HTR-8/SVneo (cell line): ENCODE measurements at places on chromosomes 6 and 20.

- DNase-seq, result no peak
Measured at GRCh38 chr6:151702851-151703658, 104.4 kb upstream of the ESR1 start.

DNA sequence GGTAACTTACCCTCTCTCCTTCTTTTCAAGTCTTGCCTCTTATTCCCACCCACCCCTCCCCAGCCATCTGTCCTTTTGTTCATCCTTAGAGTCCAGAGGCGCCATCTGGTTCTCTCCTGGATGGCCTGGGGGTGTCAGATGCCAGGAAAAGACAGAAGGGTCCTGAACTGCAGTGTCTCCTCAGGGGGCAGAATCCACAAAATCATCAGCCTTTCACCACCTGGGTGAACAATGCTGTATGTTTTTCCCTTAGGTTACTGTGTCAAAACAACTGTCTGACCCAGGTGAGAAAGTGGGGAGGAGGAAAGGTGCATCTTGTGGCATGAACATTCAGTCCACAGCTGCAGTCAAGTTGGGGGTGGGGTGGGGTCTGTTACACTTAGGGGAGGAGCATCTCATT, 47.9 kb upstream of the FYN start:
- no peak for DNase-seq

DNA sequence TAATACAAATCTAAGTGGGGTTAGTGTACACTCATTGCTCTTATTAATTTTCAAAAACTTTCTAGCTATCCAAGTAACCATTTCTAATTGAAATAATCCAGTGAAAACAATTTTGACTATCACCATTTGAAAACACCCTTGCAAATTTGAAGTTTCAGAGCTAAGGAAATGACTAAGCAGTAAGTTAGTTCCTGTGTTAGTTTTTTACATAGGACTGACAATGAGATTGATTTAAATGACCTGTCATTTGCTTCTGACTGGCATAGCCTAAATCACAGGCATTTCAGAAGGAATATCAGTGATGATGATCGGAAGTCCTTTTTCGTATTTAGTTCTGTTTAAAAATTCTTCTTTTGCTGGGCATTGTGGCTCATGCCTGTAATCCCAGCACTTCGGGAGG, 27.0 kb downstream of the STK4 start:
- peak; percentile 64 for DNase-seq

- DNase-seq, result peak; percentile 84
Measured at GRCh38 chr6:41713159-41713649, 22.2 kb downstream of the TFEB start.

DNA sequence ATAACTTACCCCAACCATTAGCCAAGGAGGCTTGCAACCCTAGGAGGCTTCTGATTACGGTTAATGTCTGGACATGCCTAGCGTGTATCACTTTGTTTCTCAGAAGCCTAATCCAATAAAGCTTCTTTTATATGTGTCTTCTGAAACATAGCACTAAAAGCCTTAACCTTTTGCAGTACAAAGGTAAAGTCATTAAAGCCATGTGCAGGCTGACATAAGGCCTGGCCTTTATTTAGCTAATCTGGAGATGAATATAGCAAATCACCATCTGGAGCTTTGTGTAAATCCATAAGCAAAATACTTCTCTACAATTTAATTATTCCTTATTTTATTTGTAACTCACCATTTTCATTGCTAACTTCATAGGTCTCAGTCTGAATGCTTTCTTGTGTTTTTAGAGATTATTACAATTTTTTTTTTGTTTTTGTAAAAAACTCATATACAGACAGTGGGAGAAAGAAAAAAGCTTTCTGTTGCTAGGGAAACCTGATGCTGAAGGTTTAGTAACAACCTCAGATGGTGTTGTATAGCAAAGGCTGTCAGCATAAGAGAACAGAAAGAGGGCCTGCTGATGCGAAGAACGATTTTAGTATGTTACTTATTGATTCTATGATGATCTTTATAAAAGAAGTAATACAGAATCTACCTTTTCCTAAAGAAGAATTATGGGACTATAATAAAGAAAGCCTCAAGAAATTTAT, at the start of gene EYS:
EYS (minus strand) TSS at position 101 of the 701 bp plus-strand sequence. CDS start 211,816 bp downstream, outside the sequence.
- no peak for DNase-seq

- DNase-seq, result no peak
Measured at GRCh38 chr6:15260099-15260821, 14.4 kb downstream of the JARID2 start.

GRCh38 chr20:32483351-32484224, 101.5 kb downstream of the NOL4L start:
- peak; percentile 62 for DNase-seq

- no peak for DNase-seq
Measured at GRCh38 chr6:169794317-169795055, 43.1 kb downstream of the ERMARD start.

- no peak for DNase-seq
Measured at GRCh38 chr6:46605091-46605797, 47.4 kb downstream of the CYP39A1 start.

GRCh38 chr20:16434062-16434664, 139.1 kb downstream of the KIF16B start:
- DNase-seq, result peak; percentile 7

DNA sequence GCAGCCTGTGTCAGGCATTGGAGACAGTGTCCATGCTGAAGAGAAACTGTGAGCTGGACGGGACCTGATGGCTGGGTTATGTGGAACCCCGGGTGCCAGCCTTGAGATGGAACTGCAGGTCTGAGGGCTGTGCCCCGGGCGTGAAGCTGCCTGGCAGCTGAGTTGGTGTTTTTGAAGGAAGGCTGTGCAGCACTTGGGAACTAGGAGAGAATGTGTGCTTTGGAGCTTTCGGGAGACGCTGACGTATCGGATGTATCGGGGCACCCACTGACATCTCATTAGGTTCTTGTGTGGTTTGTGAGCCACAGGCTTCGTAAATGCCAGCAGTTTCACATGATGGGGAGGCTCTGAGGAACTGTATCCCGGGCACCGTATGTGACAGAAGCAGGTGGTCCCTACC, 2.2 kb downstream of the DLGAP4 start:
- DNase-seq, result no peak

GRCh38 chr6:15962449-15962764, 166.5 kb upstream of the MYLIP start:
- DNase-seq, result peak; percentile 27

- DNase-seq, result peak; percentile 45
Measured at GRCh38 chr6:27279513-27280063, 32.1 kb downstream of the PRSS16 start.

DNA sequence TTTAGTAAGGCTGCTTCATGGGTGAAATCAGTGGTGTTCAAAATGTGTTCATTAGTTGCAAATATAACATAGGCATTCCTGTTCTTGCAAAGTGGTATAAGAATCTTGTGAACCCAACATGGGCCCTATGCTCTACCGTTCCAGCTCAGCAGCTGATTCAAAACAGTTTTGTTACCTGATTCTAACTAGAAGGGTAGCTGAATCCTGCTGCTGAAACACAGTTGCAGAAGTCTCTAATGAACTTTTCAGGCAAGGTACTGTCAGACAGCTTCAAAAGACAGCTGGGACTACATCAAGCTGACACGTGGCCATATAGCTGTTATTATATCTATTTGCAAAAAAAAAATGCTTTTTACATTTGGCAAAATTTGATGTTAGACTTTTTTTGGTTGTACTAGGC, 22.7 kb downstream of the THEMIS start:
- DNase-seq, result no peak

DNA sequence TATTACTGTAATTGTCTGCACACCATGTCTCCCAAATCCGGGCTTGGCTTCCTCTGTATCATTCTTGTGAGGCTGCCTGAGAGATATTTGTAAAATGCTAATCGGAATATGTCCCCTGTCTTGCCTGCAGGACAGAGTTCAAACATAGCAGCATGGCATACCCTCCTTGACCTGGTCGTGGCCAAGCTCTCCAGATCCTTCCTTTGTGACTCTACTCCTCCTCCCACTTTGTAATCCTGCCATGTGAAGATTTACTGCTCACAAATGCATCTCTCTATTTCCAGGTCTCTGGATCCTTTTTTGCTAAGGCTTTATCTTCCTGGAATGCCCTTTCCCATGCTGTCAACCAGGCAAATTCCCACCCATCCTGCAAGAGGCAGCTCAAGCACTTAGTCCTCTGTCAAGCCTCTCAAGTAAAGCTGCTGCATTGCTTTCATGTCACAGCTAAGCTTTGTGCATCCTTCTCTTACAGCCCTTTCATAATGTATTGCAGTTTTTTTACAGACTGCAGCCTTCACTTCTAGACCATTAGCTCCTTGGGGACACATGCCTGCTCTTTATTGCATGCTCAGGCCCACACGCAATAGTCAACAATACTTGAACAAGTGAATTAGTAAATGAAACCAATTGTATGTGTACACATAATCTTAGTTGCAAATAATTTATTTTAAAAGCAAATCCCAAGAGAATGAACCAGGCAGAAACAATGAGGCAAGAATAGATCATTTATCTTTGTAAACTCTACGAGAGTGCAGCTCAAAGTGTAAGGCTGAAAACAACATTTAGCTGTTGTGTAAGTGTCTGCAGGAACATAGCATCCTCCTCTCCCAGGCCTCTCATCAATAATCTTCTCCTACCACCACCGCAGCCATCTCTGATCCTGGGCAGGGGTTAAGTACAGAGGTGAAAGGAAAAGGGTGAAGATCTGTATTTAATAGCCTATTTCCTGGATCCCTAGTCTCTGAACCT, 45.8 kb downstream of the HIVEP2 start:
- no peak for DNase-seq

GRCh38 chr20:45907219-45907948, 4.6 kb downstream of the PLTP start:
- no peak for DNase-seq

- no peak for DNase-seq
Measured at GRCh38 chr6:148460876-148461646, 118.4 kb downstream of the SASH1 start.

DNA sequence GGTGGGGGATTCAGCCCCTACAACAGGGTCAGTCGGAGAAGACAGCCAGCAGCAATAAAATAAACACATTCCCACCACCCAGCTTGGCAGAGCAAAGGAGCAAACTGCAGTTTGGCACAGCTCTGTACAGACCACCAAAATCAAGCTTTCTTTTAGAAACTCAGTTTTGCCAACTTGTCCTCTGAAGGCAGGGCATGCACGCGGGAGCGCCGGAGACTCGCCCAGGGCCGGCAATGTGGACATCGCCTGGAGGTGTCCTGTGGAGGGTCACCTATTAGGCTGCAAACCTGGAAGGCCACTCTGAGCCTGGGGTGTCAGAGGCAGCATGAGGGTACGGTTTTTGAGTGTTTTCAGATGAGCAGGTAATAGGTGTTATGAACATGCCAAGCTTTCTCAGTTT, 34.7 kb downstream of the TMEM242 start:
- no peak for DNase-seq

GRCh38 chr6:11467364-11467763, 70.2 kb upstream of the TMEM170B start:
- no peak for DNase-seq

- DNase-seq, result no peak
Measured at GRCh38 chr6:144778056-144778455, 492.9 kb downstream of the UTRN start.

DNA sequence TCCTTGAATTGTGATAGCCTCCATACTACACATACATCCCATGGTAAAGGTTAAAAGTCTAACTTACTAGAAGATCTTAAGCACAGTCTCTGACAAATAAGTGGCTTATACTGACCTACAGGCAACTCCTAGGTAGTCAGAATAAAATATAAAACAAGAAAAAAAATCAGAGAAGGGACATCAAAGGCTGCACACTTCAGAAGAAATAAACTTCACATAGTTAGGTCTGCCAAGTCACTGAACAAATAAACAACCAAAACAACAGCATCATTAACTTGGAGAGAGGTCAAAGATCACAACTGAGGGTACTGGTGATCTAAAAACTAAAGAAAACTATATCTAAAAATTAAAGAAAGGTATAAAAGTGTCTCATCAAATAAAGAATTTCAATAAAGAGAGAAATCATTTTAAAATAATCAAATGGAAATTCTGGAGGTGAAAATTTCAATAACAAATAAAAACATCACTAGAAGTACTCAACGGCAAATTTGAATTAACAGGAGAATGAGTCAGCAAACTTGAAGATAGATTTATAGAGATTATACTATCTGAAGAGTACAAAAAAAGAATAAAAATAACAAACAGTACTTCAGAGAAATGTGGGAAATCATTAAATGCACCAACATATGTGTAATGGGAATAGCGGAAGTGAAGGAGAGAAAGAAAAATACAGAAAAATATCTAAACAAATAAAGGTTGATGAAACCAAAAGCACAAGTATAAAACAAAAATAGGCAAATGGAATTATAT, 88.0 kb upstream of the UST start:
- no peak for DNase-seq

- DNase-seq, result peak; percentile 29
Measured at GRCh38 chr20:2006452-2007361, 12.8 kb upstream of the PDYN start.

- DNase-seq, result no peak
Measured at GRCh38 chr20:44091026-44091425, 96.0 kb downstream of the JPH2 start.

DNA sequence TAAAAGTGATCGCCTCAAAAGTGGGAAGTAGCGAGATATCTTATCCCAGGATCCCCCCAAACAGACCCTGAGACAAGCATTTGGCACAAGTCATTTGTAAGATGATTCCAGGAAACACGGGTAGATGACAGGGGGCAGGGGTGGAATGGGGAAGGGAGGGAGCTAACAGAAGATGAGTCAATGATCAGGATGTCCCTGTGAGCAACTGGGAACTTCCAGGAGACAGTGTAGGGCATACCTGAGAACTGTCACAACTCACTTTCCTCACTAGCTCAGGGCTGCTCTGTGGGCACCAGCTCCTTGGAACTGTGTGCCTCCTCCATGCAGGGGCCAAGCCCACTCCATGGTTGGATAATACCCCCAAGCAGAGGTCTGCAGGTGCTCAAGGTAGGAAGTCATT, 38.5 kb upstream of the VSX1 start:
- no peak for DNase-seq

- DNase-seq, result peak; percentile 29
Measured at GRCh38 chr6:106608080-106608668, 21.1 kb downstream of the RTN4IP1 start.

DNA sequence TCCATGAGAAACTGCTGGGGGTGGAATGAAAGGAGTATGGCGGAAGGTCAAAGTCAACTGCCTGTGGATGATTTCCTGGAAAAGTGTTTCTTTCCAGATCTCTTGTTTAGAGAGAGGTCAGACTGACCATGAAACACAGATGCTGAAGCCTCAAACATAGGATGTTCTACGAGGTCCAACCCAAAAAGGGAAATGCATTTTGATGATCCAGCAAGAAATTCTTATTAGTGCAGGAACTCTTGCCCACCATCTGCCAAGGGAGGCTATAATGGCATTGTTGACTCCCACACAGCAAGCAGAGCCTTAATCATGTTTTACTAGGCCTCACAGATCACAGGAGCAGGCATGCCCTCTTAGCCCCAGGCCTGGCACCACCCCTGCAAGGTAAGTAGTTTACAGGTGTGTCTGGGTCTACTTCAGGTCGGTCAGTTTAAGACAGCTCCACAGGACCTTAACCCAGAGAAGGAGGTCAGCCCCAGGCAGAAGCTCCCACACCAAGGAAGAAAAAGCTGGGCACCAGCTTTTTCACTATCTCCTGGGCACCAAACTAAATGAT, 67.6 kb upstream of the CNKSR3 start:
- no peak for DNase-seq

GRCh38 chr6:154359161-154359574, 2.6 kb upstream of the IPCEF1 start:
- DNase-seq, result no peak
